ENCODE measurements at places on chromosomes 4 and X.

DNA sequence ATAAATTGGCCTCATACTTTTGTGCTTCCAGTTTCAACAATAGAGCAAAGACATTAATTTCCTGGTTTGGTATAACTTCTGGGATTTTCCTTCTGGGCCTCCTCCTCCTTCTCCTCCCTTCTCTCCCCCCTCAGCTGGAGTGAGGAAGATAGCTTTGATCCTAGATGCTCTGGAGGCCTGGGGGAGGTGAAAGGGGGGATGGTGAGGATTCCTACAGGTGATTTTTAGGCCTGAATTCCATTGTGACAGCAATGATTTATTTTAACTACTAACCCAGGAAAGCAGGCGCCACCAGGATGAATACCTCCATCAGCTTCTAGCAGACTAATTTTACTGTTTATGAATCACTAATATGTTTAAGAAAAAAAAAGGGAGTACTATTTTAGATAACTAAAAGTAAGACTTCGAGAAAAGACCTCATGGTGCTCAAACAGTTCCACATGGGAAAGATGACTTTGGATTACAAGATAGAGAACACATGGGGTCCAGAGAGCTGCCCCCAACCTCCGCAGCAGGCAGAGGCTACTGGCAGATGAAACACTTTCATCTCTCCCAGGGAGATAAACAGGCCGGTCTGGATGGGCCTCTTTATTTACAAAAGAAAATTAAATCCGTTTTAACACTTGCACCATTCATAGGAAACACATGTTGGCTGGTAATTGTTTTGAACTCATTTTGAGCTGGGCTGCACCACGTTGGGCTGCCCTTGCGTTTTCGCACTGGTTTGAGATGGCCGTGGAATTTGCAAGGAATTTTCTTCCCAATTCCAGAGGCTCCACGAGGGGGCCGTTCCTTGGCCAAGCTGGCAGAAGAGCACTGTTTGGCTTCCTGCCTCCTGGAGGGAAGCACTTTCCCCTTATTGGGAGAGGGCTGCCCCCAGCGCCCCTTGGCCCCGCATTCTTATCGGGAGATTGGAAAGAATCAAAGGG, 125.1 kb upstream of the STX18 start:
- DNase-seq: peak; percentile 38

DNA sequence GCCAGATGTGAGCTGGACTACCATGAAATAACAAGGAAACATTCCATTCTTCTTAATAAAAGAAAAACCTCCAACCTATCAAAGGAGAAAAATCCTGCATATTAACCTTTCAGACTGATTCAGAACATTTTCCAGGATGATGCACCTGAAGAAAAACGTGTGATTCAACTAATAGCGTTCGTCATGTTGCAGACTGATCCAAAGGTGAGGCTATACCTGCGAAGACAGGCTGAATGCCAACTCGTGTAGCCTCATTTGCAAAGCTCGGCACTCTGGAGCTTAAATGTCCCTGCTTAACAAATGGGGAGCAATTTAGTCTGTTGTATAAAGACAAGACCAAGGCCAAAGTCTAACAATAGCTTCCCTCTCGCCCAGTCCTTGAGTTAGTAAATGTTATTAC, 172.0 kb upstream of the NOCT start:
- no peak for DNase-seq

- DNase-seq: peak; percentile 69
Observed at GRCh38 chr4:184439856-184440594, 34.3 kb downstream of the IRF2 start.

GRCh38 chr4:67912080-67912479, 28.3 kb upstream of the TMPRSS11D start:
- DNase-seq: no peak

DNA sequence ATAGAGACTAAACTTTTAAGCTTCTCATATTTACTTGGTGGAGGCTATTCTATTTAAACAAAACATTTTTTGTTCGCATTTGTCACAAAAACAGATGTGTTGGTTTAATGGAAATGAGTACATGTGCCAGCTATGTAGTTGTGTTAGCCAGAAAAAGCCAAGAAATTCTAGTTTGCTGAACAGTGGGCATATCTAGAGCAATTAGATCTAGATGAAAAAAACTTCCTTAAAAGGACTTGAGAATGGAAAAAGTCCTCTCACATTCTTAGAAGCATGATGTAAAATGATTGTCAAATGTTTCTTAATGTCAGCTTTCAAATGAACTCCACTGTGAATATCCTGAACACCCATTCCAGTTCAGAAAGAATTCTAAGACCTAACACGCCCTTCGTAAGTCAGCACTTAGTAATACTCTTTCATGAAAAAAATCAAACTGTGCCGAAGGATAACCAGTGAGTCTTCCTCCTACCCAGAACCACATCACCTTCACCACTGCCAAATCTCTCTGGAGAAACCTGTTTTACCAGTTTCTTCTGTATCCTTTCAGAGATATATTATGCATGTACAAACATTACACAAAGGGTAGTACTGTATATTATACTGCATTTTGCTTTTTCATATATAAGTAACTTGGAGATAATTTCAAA, 28.2 kb downstream of the PHKA1 start:
- DNase-seq: no peak

GRCh38 chr4:153207567-153207966, 3.3 kb downstream of the TRIM2 start:
- peak; percentile 43 for DNase-seq

DNA sequence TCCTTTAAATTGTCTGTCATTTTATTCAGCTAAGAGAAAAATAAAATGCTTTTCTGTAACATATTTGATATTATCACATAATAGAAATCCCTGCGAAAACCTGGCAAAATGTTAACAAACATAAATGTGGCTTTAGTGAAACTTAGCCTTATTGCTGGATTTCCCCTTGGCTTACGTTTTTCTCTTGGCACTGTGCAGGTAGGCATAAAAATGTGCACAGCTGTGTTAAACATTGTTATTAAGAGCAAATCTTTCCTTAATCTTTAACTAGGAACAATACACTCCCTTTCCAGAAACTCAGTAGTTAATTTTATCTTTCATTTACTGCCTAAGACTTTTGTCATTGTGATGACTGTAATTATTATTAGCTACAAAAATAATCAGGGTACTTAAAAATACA, 202.4 kb upstream of the GNPDA2 start:
- no peak for DNase-seq

- DNase-seq: peak; percentile 1
Observed at GRCh38 chrX:23633834-23634580, 33.3 kb upstream of the PRDX4 start.

GRCh38 chr4:71609651-71610050, 174.2 kb downstream of the GC start:
- no peak for DNase-seq

DNA sequence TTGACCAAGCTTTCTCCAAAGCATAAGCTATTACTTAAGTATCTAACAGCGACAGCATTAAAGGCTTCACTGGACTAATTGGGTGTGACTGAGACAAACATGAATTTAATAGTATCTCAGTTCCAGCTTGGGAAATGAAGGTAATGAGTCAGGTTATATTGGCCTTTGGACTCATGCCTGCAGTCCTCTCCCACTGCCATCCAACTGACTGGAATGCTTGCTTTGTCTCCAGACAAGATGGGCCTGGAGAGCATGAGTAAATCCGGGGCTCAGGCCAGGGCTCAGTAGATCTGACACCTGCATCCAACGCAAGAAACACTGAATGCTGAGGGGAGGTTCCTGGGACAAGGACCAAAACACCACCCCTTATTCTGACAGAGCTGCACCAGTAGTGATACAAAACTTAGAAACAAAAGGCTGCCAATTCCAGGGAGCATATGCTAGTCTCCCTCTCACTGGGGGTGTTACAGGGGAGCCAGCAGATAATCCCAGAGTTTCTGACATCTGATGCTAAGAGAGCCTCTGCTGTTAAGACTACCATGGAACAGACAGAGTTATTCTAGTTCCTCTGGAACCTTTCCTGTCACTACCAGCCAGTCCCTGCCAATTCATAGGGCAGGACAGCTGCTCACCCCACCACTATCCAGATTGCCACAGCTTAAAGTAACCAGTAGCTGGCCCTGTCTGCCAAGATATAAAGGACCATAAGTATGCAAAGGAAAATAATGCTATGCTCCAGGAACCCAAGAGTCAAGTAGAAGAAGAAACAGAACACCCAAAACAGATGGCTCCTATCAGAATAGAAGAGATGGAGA, 293.8 kb downstream of the IQCM start:
- DNase-seq: no peak

- DNase-seq: no peak
Observed at GRCh38 chr4:102612824-102613366, 111.7 kb downstream of the NFKB1 start.

GRCh38 chr4:85741921-85742591, 267.1 kb downstream of the ARHGAP24 start:
- no peak for DNase-seq

DNA sequence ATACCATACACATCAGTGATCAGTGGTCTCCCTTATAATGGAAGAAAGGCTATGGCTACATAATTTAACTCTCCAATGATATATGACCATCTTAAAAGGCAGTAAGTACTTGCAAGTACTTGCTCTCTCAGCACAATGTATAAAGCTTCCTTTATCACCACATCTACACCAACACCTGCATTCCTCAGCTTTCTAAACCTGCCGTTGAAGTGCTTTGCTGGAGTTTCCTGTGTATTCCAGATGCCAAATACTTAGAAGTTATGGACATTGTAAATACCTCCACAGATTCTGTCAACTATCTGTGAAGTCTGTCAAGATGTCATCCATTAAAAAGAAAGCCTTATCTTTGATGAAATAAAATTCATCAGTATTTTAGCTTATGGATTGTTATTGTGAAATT, 335.0 kb upstream of the GALNTL6 start:
- DNase-seq: no peak

GRCh38 chr4:170497689-170498088, 407.9 kb upstream of the AADAT start:
- no peak for DNase-seq

- DNase-seq: peak; percentile 16
Observed at GRCh38 chr4:112813790-112814189, 176.8 kb downstream of the LARP7 start.

DNA sequence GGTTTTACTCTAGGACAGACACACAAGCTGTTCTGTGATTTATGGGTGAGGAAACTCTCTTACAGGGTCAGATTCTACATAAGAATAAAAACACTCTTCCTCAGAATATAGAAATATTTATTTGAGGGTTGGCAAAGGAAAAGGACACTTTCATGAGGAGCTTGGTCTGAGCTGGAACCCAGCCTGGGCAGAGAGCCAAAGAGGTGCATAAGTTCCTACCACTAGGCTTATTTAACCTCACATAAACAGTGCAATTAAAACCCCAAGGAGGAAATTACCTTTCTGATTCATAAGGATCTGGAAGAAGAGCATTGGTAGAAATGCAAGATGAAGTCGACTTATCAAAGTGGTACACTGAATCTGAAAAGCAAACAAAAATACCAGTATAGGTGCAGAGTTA, 32.9 kb downstream of the SETD7 start:
- no peak for DNase-seq

DNA sequence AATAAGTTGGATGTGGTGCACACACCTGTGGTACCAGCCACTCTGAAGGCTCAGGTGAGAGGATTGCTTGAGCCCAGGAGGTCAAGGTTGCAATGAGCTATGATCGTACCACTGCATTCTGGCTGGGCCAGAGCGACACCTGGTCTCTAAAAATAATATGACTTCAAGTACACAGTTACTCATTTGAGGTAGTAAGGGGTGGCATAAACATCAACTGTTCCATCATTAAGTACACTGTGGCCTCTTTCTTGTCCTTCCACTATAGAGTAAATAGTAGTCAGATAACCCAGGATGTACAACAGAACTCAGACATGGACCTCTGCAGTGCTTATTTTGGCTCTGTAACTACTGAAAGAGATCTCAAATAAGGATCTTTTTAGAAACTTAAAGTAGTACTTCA, 10.6 kb downstream of the FAM9B start:
- no peak for DNase-seq

DNA sequence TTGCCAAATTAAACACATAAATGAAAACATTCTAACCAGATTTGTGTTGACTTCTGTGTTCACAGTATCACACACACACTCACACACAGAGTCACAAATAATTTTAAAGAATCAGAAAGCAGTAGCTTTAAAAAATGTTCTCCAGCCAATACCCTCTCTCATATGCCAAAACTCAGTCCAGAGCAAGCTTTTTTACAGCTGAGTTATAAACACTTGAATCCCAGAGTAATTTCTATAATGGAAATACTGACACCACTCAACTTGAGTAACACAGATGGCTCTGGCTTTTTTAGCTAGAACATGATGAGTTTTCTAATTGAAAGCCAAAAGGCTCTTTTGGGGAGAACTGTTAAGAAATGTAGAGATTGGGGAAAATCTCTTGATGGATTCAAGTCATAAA, 100.8 kb downstream of the DOCK11 start:
- DNase-seq: no peak

GRCh38 chrX:37455381-37455780, 106.2 kb downstream of the PRRG1 start:
- DNase-seq: no peak

GRCh38 chr4:15784959-15785634, 7.0 kb downstream of the CD38 start:
- DNase-seq: no peak

GRCh38 chr4:88144866-88145300, 13.6 kb downstream of the ABCG2 start:
- peak; percentile 74 for DNase-seq

GRCh38 chrX:49129427-49129826, 5.9 kb upstream of the GPKOW start:
- DNase-seq: no peak

DNA sequence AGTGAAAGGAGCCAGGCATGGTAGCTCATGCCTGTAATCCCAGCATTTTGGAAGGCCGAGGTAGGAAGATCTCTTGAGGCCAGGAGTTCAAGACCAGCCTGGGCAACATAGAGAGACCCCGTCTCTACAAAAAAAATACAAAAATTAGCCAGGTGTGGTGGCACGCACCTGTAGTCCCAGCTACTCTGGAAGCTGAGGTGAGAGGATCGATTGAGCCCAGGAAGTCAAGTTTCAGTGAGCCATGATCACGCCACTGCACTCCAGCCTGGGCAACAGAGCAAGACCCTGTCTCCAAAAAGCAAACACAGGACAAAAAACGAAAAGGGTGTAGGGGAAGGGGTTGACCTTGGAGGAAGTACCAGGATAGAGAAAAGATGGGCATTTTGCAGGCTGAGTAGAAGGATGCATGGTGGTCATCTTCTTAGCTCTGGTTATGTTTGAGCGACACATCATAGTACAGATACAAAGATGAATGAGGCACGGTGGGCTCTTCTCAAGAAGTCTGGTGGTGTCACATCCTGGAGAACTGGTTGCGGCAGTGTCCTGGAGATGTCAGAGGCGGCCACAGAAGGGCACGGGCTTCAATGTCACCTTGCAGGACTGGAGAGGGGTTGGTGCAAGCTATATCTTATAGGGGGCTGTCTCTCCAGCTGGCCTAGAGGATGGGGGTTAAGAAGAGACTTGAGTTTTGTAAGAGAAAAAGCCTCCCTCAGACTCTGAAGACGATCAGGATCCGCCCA, 32.0 kb downstream of the SLC25A5 start:
- DNase-seq: no peak
